ENCODE measurements at places on chromosomes 13 and 19.

DNA sequence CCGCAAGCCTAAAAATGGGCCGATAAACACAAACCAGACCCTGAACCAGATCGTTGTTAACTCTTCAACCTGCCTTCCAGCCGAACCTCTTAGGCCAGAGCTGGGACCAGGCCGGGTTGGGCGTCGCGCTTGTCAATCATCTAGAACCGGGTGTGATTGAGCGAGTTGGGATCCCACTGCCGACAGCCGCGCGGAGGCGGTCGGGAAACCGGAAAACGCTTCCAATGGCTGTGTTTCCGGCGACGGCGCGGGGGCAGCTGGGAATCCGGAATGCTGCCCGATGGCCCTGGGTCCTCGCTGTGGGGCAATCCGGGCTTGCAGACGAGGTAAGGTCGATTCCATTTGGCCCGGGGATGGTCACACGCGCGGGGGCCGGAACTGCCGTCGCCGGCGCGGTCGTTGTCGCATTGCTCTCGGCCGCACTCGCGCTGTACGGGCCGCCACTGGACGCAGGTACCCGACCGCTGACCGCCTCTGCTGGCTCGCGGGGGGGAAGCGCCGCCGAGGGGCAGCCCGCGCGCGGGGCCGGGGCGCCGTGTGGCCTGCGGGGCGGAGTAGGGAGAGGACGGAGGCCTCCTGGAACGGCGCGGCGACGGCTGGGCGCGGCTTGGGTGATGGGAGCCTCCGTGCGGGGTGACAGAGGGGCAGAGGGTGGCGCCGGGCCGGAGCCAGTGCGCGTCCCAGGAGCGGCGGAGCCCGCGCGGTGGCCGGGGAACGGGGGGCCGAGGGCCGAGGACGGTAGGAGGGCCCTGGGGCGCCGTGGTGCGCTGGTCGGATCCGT is at the start of gene NAXD:
Gene NAXD, plus strand, starts transcription at position 224 of the 781 bp plus-strand sequence. Its CDS starts 57 bp downstream, at position 281.
- peak; percentile 81 for DNase-seq

DNA sequence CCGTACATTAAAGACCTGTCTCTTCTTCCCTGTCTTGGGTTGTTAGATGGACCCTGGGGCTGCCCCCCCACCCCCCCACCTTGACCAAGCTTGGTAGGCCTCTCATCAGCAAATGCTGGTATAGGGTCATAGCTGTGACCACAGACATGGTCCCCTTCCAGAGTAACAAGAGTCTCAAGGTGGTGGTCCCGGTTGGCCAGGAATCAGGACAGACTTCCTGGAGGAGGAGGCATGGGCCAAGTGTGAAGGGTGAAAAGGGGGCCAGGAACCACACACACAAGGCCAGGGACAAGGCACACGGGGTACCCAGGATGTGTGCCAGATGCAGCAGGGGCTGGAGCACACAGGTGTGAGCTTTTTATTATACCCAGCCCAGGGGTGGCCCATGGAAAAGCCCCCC is 1.1 kb upstream of the MRI1 start:
- no peak for DNase-seq

- no peak for DNase-seq
These were observed 110.2 kb downstream of the TEX26 start for GRCh38 chr13:31042481-31043165.

GRCh38 chr19:41928221-41928683 is at the start of gene ERFL:
ERFL (minus strand) TSS chr19:41928449; CDS start chr19:41912919, 15,530 bp downstream.
- peak; percentile 59 for DNase-seq

- peak; percentile 32 for DNase-seq
These were observed 9.1 kb upstream of the C19orf12 start for GRCh38 chr19:29724102-29724641.

- no peak for DNase-seq
These were observed 44.2 kb upstream of the RNF113B start for GRCh38 chr13:98221234-98221633.

DNA sequence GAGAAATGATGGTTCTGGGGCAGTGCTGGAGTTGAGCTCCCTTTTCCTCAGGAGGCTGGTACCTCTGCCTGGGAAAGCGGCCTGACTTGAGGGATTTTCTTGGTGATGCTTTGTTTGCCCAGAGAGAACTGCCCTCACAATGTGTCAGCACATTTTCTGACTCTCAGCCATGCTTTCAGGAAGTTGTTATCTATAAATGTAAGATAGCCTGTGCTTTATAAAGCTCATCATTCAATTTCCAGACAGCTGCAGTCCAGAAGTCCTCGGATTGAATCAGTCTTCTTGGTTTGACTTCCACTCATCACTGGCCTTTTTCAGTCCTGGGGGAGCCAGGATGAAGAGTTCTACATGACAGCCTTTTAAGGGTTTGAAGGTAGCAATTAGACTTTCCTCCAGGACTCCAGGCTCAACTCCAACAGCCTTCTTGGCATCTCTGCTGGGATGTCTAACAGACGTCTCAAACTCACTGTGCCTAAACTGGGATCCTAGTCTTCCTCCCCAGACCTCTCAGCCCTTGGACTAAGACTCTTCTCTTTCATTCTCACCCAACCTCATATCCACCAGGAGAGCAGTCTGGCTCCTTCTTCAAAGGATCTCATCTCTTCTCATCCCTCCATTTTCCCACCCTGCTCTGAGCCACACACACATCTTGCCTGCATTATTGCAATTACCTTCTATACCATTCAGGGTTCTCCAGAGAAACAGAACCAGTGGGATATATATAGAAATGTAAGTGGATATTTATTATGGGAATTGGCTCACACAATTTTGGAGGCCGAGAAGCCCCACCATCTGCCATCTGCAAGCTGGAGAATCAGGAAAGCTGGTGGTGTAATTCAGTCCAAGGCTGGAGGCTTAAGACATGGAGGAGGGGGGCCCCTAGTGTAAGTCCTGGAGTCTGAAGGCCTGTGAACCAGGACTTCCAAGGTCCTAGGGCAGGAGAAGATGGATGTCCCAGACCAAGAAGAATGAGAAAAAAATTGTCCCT is 13.1 kb downstream of the ERICH6B start:
- no peak for DNase-seq

GRCh38 chr19:46603752-46604231 is 2.7 kb downstream of the CALM3 start:
- no peak for DNase-seq

DNA sequence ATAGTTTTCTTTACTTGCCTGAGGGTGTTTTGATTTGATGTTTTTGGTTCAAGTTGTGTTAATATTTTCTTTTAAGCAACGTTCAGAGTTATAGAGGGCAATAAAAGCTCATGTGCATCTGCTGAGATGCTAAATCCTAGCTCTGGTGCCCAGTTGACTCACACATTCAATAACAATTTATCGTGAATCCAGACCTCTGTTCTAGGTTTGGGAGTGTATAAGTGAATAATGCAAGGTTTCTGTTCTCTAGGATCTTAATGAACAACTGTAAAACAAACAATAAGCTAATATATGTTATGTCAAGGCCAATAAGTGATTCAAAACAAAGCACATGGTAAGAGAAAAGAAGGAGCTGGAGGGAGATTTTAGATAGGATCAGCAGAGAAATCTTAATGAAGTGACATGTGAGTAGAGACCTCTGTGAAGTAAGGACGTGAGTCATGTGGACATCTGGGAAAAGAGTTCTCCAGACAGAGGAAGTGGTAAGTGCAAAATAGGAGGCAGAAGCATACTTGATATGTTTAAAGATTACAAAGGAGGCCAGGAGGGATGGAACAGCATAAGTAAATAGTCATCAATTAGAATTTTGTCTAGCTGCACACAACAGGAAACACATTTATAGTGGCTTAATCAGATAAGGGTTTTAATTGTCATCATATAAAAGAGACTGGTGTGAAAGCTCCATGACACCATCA is 278.5 kb upstream of the HTR2A start:
- no peak for DNase-seq

- no peak for DNase-seq
These were observed 24.8 kb downstream of the C2CD4C start for GRCh38 chr19:383922-384798.

- peak; percentile 89 for DNase-seq
These were observed 6.0 kb upstream of the PRR19 start for GRCh38 chr19:42295831-42296525.

DNA sequence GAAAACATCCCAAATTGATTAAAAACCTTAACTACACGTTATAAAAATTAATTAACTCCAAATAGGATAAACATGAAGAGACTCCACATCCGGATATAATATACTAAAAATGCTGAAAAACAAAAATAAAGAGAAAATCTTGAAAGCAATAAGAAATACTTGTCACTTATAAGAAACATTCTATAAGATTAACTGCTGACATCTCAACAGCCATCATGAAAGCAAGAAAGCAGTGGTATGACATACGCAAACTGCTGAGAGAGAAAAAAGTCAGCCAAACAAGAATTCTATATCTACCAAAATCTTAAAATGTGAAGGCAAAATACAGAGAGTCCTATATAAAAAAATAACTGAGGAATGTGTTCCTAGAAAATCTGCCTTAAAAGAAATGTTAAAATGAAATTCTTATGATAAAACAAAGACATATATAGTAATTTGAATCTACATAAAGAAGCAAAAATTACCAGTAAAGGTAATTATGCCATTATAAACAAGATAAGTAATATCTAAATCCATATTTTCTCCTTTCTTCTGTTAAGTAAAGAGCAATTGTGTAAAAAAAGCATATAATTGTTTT is 1851.1 kb downstream of the PCDH9 start:
- no peak for DNase-seq

GRCh38 chr13:112254900-112255299 is 121.3 kb upstream of the SPACA7 start:
- DNase-seq, result no peak

DNA sequence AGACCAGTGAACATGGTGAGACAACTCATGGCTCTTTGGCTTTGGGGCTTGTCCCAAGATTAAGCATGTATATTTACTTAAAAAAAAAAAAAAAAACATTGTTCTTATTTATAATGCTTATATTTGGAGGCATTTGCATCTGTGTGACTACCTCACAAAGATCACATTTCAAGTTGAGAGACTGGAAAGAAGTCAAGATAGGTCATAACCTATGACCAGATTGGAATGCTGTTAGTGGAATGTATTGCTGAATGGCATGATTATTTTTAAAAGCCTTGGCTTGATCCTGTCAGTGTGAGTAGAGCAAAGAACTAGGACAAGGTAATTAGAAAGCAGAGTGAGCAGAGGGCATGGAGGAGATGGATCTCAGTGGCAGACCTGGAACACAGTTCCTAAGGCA is 214.6 kb downstream of the OXGR1 start:
- no peak for DNase-seq

DNA sequence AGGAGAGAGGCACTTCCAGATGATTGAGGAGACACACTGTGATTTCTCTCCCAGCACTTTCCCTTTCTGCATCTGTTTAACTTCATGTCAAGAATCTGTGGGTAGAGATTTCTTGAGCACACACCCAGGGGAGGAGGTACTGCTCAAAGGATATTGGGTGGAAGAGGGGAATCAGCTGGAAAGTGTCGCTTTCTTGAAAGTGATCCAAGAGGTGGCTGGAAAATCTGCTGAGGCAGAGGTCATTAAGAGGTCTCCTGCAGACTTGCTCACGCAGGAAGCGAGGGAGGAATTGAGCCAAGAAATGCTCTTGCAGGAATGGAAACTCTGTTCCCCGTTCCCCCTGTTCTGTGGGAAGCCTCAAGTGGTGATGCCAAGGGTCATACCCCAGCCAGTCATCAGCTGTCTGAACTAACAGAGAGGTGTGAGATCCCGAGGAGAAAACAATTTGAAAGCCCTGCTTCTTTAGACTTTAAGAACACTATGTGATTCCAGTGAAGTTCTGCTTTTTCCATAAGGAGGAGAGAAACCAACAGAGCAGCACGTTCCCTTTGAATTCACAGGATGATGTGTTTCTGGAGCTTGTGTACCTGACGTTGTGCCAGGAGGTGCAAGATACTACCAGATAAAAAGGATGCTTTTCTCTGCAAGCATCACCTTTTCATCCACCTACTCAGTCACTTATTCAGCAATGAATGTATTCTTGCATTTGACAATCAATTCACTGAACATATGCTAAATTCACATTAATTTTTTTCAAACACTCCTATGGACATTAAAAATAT is 163.4 kb upstream of the GPR12 start:
- DNase-seq, result no peak

DNA sequence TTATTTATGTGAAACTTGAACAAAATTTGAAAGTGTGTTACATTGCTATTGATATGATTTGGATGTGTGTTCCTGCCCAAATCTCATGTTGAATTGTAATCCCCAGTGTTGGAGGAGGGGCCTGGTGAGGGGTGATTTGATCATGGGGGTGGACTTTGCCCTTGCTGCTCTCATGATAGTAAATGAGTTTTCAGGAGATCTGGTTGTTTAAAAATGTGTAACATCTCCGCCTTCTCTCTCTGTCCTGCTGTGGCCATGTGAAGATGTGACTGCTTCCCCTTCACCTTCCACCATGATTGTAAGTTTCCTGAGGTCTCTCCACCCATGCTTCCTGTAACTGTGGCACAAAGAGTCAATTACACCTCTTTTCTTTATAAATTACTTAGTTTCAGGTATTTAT is 1731.0 kb downstream of the SLITRK5 start:
- no peak for DNase-seq

- DNase-seq, result no peak
These were observed 276.4 kb downstream of the KCNRG start for GRCh38 chr13:50291611-50292010.

DNA sequence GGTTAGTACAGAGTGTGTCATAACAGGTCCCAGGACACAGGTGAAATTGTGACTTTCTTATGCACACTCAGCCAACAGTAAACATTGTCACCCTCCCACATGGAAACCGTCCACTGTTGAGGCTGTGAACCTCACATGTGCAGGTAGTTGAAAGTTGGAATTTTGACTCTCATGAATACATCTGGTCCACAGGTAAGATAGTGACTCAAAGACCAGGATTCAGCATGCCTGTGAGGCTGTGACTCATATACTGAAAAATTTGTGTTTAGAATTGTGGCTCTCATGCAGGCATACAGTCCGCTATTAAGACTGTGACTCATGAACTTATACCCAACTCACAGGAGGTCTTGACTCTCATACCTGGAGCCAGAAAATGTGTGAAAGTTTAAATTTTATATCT is 67.8 kb downstream of the ZNF728 start:
- DNase-seq, result no peak

DNA sequence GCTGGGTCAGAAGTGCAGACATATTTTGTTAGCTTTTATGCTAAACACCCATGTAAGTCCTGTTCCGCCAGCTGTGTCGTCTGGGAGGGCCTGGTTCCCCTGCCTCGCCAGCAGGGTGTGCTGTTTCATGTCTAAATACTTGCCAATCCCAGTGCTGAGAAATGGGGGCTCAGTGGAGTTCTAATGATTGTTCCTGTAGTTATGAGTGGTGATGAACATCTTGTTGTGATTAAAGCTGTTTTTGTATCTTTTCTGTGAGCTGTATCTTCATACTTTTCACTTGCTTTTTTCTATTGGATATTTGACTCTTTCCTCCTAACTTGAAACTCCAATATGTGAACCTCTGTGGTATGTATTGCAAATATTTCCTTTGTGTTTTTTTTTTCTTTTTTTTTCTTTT is 32.7 kb downstream of the KDM4B start:
- DNase-seq, result peak; percentile 56

GRCh38 chr19:44845286-44845611 is 848 bp upstream of the NECTIN2 start:
- DNase-seq, result no peak

GRCh38 chr13:30779016-30779415 is 43.7 kb downstream of the ALOX5AP start:
- no peak for DNase-seq

Data from B cell (primary cell).